D721Med (cell line): ENCODE measurements at places on chromosomes 6 and 20.

- DNase-seq = no peak
Measured at GRCh38 chr6:40990301-40990700, 48.7 kb downstream of the UNC5CL start.

DNA sequence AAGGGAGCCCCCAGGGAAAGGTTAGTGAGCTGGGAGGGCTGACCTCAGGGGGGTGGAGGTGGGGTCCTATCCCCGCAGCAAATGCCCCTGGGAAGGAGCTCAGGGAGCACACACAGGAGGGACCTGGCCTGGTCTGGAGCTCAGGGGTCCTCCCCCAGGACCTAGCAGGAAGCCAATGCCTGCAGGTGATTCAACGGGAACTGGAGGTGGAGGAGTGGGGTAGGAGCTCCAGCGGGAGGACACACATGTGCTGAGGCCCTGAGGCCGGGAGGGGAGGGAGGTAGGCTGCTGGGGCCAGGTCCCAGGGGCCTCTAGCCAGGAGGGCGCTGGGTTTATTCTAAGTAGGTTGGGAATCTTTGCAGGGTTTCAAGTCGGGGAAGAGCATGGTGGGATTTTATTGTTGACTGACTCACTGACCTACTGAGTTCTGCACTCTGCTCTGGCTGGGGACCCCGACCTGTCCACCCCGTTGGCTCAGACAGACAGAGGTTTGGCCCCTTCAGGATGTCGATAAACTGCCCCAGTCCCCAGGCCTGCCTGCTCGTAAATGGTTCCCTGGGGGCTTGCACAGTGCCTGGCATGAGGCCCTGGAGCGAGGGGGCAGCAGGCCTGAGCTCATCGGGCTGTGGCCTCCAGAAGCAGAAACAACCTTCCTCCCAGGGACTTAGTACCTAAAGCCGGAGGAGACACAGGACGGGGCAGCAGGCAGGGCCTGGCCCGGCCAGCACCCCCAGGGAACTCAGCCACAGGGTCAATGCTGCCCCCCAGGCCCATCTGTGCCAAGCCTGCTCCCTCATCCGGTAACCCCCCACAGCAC lies 62.3 kb downstream of the RIPOR3 start:
- no peak for DNase-seq

DNA sequence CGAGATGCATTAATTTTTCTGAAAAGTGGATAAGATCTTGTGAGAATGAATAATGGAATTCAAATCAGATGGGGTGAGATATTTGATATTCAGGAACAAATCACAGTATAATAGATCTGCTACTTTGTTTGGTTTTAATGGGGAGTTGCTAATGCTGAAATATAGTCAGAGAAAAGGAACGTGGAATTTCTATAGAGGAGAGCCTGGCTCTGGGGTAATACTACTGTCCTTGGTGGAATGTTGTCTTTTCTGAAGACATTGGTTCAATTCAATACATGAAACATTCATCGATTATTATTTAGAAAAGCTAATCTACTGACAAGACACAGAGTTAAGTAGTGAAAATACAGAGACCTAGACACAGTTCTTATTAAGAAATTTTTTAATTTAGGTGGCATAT lies 108.6 kb downstream of the ESR1 start:
- no peak for DNase-seq

DNA sequence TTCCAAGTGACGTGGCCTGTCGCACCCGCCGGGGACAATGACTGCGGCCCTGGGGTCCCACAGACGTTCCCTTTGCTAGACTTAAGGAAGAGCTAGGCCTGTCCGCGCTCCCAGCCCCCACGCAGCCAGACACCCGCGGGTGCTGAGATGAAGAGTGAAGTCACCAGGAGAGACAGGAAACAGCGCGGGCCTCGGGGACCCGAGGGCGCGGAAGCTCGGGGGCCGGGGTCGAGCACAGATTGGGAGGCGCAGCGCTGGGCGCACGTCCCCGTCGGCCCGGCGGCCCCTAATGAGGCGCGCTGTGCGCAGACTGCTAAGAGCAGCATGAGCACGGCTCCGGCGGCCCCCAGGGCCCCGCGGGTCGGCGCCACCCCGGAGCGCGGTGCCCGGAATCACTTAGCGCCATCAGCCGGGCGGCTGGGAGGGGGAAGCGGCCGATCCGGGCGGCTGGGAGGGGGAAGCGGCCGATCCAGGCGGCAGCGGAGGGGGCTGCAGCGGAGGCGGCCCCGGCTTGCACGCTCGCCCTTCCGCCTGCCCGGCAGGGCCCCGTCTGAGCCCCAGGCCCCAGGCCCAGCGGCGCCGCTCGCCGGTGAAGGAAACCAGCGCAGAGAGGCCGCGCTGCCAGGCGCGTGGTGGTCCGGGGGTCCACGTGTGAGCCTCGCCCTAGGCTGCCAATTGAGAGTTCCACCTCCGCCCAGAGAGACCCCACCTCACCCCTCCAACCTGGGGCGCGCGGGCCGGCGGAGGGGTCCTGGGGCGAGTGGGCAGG lies 8.3 kb upstream of the AVP start:
- DNase-seq = no peak

GRCh38 chr20:50101281-50101680 lies 11.7 kb downstream of the UBE2V1 start:
- DNase-seq = no peak

GRCh38 chr20:45991616-45992015 lies 17.1 kb upstream of the MMP9 start:
- DNase-seq = no peak

- no peak for DNase-seq
Measured at GRCh38 chr6:13319891-13320564, 8.3 kb downstream of the TBC1D7 start.

GRCh38 chr6:140697585-140697984 lies 1323.1 kb upstream of the CITED2 start:
- no peak for DNase-seq

DNA sequence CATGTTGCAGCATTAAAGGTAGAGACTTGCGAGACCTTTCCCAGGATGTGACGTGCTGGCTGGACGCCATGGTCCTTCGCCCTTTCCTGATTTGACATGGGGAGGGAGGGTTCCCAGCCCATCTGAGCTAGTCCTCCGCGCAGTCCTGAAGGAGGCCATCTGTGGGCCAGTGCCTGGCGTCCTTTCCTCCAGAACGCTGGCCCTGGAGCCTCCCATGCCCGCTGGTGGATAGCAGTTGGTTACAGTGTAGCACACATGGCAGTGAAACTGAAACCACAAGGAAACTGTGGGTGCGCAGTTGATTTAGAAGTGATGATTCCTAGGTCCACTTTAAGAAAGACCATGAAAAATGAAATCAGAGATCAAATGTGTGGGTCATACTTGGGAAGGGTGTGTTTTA lies 193.7 kb downstream of the CDH4 start:
- no peak for DNase-seq

DNA sequence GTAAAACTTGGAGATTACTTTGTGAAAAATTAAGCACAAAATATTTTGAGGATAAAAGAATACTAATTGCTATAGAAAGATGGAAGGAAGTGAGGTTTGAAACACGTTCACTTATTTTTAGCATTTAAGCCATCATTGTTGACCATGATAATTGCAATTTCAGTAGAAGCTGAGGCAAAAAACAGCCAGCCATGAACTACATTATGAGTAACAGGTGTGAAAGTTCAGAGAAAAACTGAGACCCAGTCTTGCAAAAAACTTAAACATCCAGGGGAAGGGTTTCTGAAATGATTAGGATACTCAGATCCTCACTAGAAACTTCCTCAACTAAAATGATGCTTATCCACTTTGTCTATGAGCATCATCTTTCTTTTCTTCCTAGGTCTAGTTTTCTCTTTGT lies 619.4 kb downstream of the PHF3 start:
- no peak for DNase-seq

GRCh38 chr6:46410334-46410953 lies 80.8 kb downstream of the RCAN2 start:
- no peak for DNase-seq

- DNase-seq = no peak
Measured at GRCh38 chr20:62972845-62973745, 20.6 kb downstream of the SLC17A9 start.

- no peak for DNase-seq
Measured at GRCh38 chr20:50848341-50848808, 53.5 kb downstream of the BCAS4 start.

- no peak for DNase-seq
Measured at GRCh38 chr6:30349421-30350177, 4.6 kb downstream of the RPP21 start.

- no peak for DNase-seq
Measured at GRCh38 chr6:52644253-52644652, 26.7 kb upstream of the TMEM14A start.

GRCh38 chr6:168210239-168211105 lies 109.1 kb downstream of the DACT2 start:
- no peak for DNase-seq

DNA sequence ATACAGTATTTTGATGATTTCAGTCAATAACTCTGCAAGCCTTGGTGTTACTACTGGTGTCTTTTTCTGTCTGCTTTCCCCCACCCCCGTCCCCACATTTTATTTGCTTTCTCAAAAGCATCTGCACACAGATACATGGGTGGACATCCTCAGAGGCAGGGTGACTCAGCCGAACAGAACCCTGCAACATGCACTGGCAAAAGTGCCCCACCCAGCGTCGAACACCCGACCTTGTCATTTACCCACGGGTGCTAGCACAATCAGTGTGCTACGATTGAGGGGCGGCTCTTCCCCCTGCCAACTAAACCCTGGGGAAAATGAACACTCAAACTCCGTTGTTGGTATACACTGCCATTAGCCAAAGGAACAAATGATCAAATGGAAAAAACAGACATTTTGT lies 115.9 kb upstream of the NAA20 start:
- no peak for DNase-seq

GRCh38 chr6:132865364-132865763 lies 51.0 kb downstream of the RPS12 start:
- DNase-seq = no peak

DNA sequence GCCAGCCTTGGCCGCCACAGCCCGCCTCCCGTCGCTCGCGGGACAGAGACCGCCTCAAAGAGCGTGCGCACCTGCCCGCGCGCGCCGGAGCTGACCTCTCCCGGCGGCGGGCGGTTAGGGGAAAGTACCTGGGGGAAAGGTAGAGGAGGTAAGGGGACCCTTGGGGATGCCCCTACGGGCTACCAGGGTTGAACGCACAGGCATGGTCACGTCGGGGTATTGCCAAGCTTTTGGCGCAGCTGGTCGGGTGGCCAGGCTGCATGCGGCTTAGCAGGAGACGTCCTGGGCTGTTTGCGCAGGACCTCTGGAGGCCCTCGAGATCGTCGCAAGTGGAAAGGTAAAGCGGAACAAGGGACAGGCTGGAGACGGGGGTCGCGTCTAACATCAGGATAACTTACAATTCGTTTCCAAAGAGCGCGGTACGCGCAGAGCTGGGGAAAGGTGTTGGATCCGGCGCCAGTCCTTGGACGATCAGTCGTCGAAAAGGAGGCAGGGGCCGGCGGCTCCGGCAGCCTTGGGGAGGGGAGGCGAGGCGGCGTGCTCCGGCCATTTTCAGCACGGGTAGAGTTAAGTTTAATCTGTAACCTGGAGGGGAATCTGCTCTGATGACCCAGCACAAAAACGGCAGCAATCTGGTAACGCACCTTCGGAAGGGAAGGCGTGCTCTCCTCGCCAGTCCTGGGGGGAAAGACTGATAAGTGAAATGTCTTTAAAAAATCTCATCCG lies 9.0 kb downstream of the GNAS-AS1 start:
- DNase-seq = no peak

DNA sequence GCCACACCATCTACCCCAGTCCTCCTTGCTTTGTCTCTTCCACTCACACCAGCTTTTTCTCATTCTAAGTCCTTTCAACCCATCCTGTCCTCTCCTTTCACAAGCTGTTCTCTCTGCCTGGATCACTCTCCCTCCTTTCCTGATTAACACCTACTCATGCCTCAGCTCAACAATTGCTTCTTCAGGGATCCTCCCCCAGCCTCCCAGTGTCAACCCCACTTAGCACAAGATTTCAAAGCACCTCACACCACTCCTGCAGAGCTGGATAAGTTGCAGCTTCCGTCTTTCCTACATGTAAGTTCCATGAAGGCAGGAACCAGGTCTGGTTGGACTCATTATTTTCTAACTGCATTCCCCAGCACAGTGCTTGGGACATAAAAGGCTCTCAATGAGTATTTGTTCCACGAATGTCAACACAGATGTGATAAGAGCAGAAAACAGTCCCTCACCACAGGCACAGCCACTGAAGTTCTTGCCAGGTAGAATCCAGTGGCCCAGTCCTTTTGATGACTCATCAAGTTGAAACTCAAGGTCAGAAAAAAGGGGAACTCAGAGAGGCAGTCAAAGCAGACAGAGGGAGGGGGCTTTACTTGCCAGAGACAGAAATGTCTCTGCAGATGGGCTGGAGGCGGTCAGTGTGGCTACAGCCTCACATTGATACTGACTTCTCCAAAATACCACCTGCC lies 193.4 kb upstream of the PRDM1 start:
- no peak for DNase-seq

- no peak for DNase-seq
Measured at GRCh38 chr20:62618611-62619529, 23.4 kb upstream of the SLCO4A1 start.

- no peak for DNase-seq
Measured at GRCh38 chr6:13428583-13429405, 58.6 kb downstream of the GFOD1 start.

- DNase-seq = no peak
Measured at GRCh38 chr6:2951728-2952127, 19.6 kb downstream of the SERPINB6 start.

- no peak for DNase-seq
Measured at GRCh38 chr20:37976887-37977286, 56.4 kb downstream of the TTI1 start.

DNA sequence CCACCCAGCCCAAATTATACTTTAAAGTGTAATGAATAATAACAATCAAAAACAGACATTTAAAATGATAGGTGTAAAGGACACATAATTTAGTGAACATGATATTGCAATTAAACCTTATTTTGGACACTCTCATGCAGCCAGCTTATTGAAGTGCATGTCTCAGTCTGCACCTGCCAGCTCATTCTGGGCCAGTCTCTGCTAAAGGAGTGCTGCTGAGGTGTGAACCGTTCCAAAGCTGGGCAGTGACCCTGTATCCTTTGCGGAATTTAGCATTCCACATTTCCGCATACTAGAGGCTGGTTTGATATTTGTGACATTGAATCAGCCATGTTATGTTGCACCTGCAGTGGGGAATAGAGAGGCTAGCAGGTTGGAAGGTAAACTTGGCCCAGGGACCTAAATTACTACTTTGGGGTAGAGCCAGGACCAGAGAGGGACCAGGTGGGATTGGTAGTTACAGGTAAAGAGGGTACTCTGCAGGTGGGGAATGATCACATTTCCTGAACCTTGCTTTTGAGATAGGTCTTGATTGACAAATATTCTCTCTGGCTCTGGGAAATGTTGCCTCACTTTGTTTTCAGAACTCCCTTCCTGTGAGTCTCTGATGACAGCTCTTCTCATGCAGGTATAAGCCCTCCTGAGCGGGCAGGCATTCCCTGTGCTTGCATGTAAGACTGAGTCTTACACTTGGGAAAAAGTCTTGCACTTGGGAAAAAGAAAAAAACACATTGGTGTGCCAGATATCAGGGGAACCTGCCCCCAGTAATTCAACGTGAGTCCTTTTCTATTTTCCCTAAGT lies 26.2 kb downstream of the TULP4 start:
- no peak for DNase-seq
